ENCODE measurements at places on chromosomes 1 and 21. TPM values are rescaled to one million over a fixed set of nuclear protein-coding genes. Genes with fewer than 3 reads are reported as not detected.
A peak's percentile ranks its signal among the peaks of the same experiment; 100 is the strongest.

DNA sequence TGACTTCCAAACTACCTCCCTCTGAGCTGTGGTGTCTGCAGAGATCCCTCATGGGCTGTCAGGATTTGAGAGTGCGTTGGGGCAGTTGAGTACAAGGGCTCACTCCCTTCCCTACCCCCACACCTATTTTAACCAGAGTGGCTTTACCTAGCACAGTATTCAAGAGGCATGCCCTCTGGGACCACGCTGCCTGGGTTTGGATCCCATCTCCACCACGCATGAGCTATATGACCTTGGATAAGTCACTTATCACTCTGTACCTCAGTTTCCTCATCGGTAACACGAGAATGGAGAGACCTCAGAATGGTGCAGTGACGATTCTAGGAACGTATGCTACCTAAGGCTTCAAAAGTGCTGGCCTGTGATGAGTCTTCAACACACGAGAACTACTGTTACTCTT, 147.3 kb upstream of the WNT4 start:
- no peak for DNase-seq

The LCE2C gene
- not detected for total RNA-seq

DNA sequence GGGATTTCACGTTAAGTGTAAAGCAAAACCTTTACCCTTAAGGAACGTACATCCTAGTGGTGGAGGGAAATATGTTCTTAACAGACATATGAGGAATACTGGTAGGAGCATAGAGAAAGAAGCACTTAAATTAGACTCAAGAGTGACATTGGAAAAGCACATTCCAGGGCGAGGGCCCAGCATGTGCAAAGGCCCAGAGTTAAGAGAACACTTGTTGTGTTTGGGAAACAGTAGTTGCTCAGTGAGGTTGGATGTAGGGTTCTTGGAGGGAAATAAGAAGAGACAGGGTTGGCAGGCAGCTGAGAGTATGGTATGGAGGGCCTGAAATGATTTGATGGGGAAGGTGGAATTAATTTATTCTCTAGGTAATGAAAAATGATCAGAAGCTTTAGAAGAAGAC, 115.5 kb downstream of the CNIH3 start:
- no peak for DNase-seq

The TCHHL1 gene
- not detected for total RNA-seq

- DNase-seq: no peak
Measured at GRCh38 chr1:107183011-107183410, 42.2 kb downstream of the NTNG1 start.

DNA sequence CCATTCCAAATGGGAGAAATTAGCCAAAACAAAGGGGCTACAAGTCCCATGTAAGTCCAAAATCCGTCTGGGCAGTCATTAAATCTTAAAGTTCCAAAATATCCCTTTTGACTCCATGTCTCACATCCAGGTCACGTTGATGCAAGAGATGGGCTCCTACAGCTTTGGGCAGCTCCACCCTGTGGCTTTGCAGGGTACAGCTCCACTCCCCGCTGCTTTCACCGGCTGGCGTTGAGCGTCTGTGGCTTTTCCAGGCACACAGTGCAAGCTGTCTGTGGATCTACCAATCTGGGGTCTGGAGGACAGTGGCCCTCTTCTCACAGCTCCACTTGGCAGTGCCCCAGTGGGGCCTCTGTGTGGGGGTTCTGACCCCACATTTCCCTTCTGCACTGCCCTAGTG, 130.2 kb downstream of the TPR start:
- DNase-seq: peak; percentile 18

The CFHR1 gene
- not detected for total RNA-seq

GRCh38 chr1:221706876-221707582, 34.9 kb downstream of the DUSP10 start:
- DNase-seq: no peak

The PTPN7 gene
- not detected for total RNA-seq

GRCh38 chr1:10400013-10400412, 1.1 kb downstream of the PGD start:
- no peak for DNase-seq

All from LHCN-M2 (cell line).